Neural crest cell (in vitro differentiated cells): ENCODE measurements at places on chromosomes 2 and 18. TPM values are rescaled to one million over a fixed set of nuclear protein-coding genes. Genes with fewer than 3 reads are reported as not detected.

DNA sequence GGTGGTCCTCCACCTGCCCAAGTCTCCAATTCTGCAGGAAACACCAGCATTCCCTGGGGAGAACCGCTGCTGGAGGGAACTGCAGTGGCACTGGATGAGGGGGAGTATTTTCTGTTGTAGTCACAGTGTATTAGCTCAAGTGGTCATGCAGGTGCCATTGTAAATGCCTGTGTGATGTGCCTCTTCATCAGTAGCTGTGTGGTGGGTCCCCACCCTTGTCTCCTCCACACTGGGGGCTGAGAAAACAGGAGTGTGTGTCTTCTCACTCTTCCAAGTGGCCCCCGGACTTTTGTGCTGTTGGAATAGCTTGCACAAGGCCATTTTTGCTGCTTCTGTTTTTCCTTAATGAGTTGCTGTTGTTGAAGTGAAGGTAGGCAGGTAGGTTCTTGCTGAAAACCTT is 8.7 kb downstream of the NCK2 start:
- no peak overlapping the region for H3K27ac ChIP-seq
- no peak overlapping the region for H3K4me3 ChIP-seq
- peaks cover 24% of the 10 kb centered on the region for H3K36me3 ChIP-seq
- no peaks in the 10 kb centered on the region for H3K27me3 ChIP-seq
- H3K4me1 ChIP-seq = peaks cover 61% of the 10 kb centered on the region
- no peak for DNase-seq

Gene SCN3A
- total RNA-seq = 3.7 and 4.9 TPM in 2 replicates

Gene SLC9A4
- not detected in 2 replicates for total RNA-seq

Gene ITGA4
- 74.4 and 75.6 TPM in 2 replicates for total RNA-seq
